ENCODE measurements at places on chromosomes 4 and X.

DNA sequence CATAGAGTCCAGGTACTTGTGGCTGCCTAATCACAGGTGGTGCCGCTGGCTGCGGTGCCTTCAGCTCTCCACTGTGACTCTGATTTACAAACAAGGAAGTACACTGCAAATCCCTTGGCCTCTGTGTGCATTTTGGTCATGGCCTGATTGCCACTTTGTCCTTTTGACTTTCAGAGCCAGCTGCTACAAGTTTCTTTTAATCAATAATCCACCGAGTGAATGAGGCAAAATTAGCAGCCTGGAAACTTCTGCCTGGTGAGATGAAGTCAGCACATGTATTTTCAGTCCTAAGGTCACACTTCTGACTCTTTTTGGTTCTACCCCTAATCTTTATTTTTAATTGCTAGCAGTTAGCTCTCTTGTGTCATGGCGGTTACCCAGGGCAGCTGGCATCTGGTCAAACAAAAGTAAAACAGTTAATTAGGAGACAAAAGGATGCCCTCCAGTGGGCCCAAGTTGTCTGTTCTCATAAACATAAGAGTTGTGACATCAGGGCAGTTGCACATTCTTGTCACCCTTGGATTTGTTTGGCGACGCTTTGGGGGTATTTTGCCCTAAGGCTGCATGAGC lies 62.3 kb upstream of the LNX1 start:
- no peak for DNase-seq

GRCh38 chr4:90174621-90175023 lies 47.4 kb downstream of the CCSER1 start:
- DNase-seq: no peak

DNA sequence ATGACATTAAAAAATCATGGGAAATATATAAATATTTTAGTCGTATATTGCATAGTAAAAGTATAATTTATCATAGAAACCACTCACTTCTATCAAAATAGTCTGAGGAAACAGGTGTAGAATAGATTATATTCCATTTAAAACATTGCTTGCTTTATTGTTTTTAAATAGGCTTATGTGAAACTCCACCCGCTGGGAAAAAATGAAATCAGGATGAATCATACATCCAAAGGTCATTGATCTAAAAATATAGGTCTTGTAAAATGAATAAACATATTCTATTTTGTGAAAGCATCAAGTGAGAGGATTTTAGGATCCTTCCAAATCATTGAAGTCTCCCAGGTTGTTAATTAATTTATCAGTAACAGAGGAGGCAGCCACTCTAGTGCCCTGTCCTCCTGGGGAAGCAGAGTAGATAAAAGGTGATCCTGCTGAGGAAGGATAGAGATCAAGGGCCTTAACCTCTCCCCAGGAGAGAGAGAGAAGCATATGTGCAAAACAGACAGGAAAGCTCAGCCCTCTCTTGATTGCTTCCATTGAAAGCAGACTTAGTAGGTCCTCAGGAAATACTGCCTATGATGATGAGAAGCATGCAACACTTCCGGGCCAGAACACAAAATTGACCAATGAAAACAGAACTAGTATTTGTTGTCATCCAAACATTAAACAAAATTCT lies 96.8 kb upstream of the MAP9 start:
- no peak for DNase-seq

- DNase-seq: no peak
Observed at GRCh38 chr4:17475481-17475880, 36.4 kb downstream of the QDPR start.

GRCh38 chr4:40916880-40917279 lies 167.1 kb downstream of the NSUN7 start:
- DNase-seq: no peak

DNA sequence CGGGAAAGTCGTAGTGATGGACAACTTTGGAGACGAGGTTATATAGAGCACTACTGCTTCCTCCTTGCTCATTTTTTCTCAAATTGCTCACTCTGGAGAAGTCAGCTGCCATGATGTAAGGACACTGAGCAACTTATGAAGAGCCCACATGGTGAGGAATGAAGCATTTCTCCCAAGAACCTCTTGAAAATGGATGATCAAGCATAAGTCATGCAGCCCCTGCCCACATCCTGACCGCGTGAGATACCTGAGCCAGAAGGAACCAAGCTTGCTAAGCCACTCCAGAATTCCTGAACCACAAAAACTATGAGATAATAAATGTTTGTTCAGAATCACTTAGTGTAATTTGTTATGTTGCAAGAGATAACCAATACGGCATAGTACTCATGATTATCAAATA lies 42.8 kb downstream of the PDE5A start:
- no peak for DNase-seq

GRCh38 chrX:15913146-15913545 lies 58.5 kb upstream of the AP1S2 start:
- DNase-seq: no peak

- no peak for DNase-seq
Observed at GRCh38 chr4:42638993-42639392, 17.9 kb downstream of the ATP8A1 start.

GRCh38 chr4:188092824-188093223 lies 16.6 kb downstream of the TRIML2 start:
- no peak for DNase-seq

DNA sequence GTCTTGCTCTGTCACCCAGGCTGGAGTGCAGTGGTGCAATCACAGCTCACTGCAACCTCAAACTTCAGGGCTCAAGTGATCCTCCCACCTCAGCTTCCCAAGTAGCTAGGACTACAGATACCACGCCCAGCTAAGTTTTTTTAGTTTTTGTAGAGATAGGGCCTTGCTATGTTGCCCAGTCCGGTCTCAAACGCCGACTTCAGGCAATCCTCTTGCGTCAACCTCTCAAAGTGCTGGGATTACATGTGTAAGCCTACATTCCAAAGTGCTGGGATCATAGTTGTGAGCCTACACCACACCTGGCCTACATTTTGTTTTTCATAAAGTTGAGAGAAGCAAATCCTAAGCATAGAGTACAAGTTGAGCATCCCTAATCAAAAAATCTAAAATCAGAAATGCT lies 42.2 kb downstream of the SMARCA5 start:
- no peak for DNase-seq

DNA sequence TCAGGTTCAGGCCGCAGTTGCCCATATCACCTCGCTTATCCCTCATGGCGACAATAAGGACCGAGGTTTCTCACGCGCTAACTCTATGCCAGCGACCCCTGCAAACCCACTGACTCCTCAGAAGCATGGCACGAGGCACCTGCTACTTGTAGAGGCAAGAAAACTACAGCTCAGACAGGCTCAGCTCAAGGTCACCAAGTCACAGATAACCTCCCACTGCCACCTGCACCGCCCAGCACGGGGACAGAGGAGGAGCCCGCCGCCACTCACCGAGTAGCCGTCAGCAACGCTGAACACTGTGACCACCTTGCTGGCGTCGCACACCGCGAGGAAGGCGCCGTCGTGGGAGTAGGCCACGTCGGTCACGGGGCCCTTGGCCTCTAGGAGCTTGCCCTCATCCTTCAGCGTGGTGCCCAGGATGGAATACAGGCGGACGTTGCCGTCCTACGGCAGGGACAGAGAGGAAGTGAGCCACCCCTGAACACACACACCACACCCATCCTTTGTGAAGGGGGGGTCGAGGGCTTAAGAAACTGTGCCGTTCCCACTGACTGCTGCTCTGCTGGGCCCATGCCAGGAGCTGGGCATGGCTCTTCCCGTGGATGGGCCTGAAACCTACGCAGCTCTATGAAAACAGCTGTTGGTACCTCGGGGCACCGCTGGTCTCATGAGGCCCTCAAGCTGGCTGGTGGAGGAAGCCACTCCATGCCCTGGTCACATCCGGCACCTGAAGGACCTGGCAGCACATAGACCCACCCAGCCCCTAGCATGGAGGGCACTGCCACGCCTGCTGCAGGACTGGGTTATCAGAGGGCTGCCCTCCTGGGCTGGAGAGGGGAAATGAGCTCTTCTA lies 38.9 kb downstream of the WDR1 start:
- DNase-seq: no peak

DNA sequence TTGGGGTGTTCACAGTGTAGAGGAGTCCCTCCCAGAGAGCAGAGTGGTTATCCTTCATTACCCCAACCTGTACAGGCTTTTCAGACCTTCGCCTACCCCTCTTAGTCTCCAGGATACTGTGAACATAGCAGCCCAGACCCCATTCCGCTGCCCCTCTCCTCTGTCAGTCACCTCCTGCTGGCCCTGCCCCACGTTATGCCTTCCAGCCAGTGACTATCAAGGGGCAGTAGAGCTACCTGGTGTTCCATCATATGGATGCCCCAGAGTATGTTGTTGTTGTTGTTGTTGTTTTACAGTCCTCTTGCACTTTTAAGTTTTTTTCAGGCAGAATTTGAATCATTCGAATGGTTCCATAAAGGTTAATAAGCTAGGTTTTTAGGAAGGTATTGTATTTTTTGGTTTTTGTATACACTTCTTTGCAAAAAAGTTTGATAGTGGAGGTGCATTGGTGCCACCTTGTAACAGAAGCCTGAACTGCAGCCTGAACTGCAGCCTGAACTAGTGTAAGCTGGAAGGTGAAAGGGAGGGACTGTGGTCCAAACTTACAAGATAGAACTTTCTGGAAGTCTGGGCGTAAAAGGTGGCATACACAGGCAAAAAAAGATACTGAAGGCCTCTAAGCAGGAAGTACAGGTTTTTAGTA lies 101.4 kb upstream of the RAB40AL start:
- no peak for DNase-seq

DNA sequence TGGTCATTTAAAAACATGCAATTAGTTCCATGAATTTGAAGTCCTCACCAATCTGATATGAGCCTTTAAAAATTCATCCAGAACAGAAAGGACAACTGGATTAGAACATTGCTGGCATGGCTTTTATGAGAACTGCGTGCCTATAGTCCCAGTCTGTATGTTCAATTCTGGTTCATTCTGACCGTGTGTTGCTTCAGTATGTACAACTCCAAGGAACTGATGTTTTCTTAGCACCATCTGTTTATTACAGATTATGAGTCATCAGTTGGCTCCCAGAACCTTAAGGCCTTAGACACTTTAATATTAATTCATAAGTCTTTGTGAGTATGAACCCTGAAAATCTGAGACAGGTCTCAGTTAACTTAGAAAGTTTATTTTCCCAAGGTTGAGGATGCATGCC lies 115.0 kb downstream of the CEP44 start:
- no peak for DNase-seq

DNA sequence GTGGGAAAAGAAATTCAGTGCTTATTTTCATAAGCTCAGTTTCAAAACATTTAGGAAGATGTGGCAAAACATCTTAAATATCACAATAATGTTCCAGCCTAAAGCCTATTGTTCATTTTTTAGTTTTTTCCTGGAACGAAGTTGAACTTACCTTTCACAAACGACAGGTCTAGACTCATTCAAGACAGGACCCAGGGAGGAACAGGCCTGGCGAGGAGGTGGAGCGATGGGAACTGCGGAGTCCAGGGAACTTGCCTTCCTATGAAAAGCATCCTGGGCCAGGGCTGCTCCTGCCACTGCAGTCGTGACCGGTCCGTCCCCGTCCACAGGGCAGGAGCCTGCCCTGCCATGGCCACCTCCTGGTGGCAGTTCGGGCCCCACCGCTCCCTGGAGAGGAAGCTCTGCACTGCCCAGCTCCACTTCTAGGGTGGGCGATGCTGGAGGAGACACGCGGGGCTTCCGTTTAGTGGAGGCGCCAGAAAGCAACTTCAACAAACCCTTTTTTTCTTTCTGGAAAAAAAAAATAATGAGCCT lies 96.7 kb upstream of the CBR4 start:
- no peak for DNase-seq

DNA sequence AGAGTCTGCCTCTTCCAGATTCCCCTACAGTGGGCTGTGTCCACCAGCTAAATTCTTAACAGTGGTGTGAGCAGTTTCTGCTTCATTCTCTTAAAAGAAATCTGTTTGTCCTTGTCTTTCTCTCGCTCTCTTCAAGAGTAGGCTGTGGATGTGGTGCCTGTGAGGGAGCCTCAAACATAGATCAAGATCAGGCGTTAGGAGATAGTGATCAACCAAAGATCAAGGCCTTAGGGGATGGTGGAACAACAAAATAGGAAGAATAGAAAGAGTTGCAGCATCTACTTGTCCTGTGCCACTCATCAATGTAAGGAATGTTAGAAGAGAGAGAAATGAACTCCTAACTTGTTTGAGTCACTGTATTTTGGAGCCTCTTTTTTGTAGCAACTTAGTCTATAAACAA lies 144.2 kb downstream of the AASDH start:
- DNase-seq: no peak

- DNase-seq: no peak
Observed at GRCh38 chr4:90792696-90793095, 665.5 kb downstream of the CCSER1 start.

DNA sequence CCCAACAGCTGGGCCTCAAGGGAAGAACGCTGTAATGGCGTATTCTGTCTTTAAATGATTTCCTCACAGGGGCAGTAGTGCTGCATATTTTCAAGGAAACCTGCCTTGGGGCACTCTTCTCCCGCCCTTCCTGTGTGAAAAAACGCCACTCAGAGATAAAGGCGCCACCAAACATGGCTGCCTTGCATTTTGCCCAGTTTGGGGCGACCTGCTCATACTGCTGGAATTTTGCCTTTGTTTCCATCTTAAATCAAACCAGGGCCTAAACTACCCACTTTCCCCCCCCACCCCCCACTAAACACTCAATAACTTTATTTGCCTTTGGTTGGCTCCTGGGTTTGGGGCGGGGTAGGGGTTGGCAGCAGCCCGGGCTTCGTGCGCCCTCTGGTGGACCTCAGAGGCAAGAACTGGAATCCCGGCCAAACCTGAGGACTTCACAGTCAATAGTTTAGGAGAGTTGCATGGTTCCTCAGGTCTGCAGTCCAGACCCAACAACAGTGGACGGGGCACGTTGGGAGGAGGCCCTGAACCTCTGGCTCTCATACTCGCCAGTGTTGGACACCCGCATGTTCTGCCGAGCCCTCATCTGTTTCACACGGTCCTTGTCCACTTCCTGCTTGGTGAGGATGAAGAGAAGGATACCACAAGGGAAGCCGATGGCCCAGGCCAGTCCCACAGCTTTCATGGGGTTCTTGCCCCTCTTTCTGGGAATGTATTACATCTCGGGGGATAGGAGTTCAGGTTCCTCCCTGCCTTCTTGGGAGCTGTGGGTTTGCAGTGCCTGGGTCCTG lies 220.1 kb upstream of the STK26 start:
- DNase-seq: peak; percentile 72

Measured in T-helper 2 cell (primary cell).